ENCODE measurements at places on chromosomes 3 and 15.

GRCh38 chr3:131193641-131194238 lies 167.1 kb downstream of the NEK11 start:
- DNase-seq: no peak

GRCh38 chr3:149442851-149443544 lies 31.5 kb upstream of the TM4SF4 start:
- no peak for DNase-seq

- no peak for DNase-seq
These were observed 23.8 kb downstream of the CXCR6 start for GRCh38 chr3:45966950-45967640.

GRCh38 chr15:89551550-89551949 lies 23.7 kb upstream of the TICRR start:
- DNase-seq: no peak

DNA sequence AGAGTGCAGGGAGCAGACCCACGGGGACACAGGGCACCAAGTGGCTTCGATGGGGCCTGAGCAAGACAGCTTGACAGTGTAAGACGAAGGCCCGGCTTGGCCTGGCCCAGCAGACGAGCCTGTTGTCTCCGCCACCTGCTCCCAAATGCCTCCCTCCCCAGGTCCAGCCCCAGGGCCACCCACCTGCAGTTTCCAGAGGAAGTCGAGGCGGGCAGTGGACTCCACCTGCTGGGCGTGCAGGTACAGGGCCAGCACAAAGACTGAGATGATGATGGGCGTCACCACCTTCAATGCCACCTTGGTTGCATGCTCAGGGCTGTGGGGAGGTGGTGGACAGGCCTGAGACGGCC lies 94.1 kb downstream of the SEC22A start:
- no peak for DNase-seq

DNA sequence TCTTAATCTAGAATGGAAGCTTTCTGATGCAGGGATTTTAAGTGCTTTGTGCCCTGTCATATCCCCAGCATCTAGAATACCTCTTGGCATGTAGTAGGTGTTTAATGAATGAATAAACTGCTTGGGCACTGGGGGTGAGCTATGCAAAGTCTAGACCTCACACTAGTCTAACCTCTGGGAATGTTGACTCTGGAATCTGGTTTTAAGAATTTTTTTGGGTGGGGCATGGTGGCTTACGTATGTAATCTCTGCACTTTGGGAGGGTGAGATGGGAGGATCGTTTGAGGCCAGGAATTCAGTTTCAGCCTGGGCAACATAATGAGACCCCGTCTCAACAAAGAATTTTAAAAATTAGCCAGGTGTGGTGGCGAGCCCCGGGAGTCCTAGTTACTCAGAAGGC lies 146.3 kb upstream of the RGMA start:
- no peak for DNase-seq

GRCh38 chr3:31170932-31171670 lies 276.6 kb upstream of the GADL1 start:
- DNase-seq: no peak

GRCh38 chr3:88433568-88433967 lies 283.8 kb downstream of the C3orf38 start:
- DNase-seq: no peak

GRCh38 chr15:80315289-80315987 lies 63.4 kb upstream of the CTXND1 start:
- DNase-seq: no peak

- DNase-seq: no peak
These were observed 159.8 kb upstream of the TSC22D2 start for GRCh38 chr3:150248116-150248887.

DNA sequence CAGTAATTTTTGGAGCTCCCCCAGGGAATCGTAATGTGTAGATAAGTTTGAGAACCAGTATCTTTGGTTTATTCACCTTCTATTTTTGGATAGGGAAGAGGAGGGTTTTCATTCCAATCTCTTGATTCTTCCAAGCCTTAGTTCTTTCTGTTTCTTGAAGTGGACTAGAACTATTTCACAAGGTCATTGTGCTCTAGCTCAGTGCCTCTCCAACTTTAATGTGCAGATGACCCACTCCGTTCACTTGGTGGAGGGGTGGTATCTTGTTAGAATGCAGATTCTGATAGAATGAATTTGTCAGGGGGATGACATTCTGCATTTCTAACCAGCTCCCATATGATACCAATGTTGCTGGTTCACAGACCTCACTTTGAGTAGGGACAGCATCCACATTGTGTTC lies 35.5 kb downstream of the COLQ start:
- DNase-seq: no peak
